Pons (tissue), 1 donor: ENCODE measurements at places on chromosomes 12 and 14.

DNA sequence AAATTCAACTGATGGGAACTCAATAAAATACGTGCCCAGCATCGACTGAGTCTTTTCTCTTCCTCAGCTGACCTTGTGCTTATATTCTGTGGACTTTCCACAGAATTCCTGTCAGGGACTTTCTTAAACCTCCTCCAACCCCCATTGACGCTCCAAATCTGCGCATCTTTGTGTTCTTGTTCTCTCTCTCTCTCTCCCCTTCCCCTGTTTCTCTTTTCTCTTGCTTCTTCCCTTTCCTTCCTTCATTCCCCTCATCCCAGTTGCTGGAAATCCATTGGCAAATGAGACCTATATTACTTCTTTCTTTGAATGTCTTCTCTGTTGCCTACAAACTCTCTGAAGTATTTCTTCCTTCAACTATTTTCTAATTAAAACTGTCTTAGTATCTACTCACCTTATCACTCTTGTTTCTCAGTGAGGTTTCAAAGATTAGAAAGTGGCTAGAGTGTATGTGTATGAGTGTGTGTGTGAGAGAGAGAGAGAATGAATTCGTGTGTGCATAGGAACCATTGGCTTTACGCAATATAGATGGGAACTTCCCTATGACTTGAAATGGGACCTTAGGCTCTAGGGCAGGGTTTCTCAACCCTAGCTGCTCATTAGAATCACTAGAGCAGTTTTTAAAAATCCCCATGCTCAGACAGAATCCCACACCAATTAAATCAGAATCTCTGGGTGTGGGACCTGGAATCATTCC lies 41.8 kb upstream of the DHRS7 start:
- DNase-seq: no peak

DNA sequence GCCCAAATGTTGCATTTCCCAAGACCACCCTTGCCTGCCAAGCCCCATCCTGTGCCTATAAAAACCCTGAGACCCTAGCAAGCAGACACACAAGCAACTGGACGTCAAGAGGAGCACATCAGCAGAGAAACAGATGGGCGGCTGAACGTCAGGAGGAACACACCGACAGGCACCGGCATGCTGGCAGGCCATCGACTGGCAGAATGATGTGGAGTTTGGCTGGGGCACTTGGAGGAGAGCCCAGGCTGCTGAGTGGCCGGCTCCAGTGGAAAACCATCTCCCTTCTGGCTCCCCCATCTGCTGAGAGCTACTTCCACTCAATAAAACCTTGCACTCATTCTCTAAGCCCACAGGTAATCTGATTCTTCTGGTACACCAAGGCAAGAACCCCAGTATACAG lies 130.1 kb downstream of the SLC41A2 start:
- DNase-seq: no peak

DNA sequence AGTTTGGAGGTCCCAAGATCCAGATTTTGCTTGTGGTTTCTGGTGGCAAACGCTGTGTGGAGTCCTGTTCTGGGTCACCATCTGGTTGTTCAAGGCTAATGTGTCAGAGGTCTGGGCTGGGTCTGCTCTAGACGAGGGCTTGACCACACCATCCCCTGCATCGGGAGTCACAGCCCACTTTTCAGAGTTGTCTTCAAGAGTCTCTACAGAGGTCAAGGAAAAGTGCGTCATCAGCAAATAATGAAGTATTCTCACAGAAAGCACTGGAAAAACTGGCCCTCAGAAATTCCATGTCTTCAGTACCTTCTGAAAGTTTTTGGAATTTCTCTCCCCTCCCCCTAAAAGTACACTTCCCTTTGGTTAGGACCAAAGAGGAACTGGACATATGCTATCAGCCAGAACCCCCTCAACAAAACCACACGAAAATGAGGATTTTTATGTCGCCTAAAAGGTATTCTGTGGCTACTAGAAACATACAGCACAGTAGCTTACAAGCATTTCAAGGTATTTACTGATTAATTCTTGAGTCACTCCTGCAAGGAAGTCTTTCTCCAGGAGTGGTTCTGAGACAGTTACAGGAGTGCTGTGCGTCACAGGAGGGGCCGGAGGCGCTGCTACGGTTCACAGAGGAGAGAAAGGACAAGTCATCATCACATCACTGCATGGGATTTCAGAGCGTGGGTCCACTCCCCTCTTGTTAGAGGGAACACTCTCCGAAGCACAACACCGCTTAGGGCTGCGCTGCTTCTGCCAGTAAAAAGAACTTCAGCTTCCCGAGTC lies 35.4 kb downstream of the RAD52 start:
- no peak for DNase-seq

DNA sequence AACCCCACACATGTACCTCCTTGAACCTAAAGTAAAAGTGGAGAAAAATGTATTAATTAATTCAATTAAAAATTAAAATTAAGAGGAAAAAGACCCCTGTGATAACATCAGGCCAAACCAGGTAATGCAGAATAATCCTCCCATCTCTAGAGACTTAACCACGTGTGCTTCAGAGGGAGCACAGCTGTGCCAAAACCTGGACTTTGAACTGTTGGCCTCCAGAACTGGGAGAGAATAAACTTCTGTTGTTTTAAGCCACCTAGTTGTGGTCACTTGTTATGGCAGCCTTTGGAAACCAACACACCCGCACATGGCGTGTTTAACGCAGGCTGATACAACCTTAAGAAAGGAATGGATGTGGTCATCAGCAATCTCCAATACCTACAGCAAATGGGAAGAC lies 23.8 kb downstream of the OAS2 start:
- no peak for DNase-seq

DNA sequence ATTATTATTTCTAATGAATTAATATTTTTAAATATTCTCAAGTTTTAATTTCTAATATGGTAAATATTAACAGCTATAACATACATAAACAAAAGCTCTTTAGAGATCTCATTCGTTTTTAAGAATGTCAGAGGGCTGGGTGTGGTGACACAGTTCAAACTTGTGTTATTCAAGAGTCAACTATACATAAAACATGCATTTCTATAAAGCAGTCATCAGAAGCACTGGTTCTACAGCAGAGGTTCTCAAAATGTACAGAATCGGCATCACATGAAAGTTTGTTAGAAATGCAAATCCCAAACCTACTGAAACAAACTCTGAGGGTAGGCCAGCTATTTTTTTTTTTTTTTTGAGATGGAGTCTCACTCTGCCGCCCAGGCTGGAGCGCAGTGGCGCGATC lies 34.6 kb downstream of the CLIP1 start:
- no peak for DNase-seq

- no peak for DNase-seq
Observed at GRCh38 chr12:53102883-53103807, at the start of gene SOAT2. Gene SOAT2 (plus strand): TSS chr12:53103486. CDS start chr12:53103578, 92 bp downstream.

DNA sequence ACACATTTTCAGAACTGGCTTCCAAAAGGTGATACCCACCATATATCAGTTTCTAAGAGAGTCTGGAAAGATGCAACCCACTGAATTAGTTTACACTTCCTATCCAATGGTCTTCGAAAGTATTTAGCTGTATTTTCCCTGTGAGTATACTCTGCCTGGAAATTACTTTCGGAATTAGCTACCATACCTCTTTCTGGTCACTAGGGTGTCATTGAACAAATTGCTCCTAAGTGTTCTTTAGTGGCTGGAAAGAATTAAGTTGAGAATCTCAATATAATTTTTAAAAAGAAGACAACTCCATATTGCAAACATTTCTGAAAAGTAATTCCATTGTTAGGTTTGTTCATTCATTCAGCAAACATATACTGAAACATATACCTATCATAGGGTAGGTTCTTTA lies 283.1 kb upstream of the SSTR1 start:
- no peak for DNase-seq
